ENCODE measurements at places on chromosomes 5 and 9.

DNA sequence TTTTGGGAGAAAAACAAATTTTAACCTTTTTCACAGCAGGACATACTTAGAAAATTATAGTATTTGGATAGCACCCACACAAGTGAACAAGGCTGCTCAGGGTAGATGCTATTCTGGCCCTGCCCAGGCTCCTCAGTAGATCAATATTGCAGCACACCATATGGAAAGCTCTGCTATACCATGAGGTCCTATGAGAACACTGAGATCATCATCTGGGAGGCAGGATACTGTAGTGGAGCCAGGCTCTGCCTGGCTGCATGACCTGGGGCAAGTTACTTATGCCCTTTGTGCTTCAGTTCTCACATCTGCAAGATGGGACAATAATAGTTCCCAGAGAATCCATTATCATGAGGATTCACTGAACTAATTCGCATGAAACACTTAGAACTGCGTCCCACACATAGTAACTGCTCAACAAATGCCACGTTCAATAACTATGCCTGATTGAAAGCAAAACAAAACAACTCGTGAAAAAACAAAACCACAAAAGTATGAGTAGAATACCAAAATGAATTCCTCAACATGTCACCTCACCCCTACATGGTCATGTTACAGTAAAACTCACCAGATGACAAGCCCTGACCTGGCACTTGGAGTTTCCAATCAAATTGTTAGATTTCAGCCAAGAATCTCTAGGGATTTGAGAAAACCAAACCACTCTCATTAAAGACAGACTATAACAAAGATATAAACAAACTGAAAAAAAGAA is 31.9 kb downstream of the ARSB start:
- no peak for DNase-seq

- no peak for DNase-seq
These were observed 25.8 kb downstream of the NR2F1 start for GRCh38 chr5:93608855-93609254.

- DNase-seq, result peak; percentile 55
These were observed at the start of gene SGCD for GRCh38 chr5:156326718-156327259. SGCD (plus strand) TSS chr5:156327164.

DNA sequence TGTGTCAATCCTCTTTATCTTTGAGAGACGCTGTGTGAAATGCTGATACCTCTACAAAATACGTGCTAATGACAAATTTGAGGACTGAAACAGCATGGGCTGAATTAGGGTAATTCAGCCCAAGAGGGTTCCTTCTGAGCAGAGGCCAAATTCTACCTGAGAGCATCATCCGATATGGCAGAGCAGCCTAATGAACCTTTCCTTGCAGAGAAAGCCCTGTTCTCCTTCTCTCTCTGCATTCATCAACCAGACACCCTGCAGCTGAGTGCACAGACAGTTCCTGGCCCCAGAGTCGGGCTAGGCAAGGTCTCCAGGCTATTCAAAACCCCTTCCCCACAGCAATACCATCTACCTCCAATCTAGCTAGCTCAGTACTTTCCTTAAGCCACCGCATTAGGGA is 77.9 kb downstream of the TRIM32 start:
- no peak for DNase-seq

- DNase-seq, result peak; percentile 97
These were observed 77.7 kb downstream of the ARSB start for GRCh38 chr5:78907255-78907891.

DNA sequence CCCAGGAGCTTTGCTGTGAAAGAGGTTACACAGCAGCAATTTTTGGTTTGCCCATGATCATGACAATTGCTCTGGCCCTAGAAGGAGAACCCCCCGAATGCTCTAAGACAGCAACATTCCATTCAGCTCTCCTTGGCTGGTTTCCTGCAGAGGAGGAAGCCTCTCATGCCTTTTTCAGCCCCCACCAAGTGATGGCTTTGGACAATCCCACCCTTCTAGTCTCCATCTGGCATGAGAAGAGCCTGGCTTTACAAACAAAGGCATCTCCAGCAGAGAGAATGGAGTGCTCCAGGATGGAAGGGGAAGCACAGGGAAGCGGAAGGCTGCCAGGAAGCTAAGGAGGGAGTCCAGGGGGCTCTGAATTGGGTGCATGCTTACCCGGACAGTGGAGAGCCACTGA is 98.4 kb downstream of the CRB2 start:
- no peak for DNase-seq

GRCh38 chr9:70402213-70402612 is 12.2 kb downstream of the KLF9 start:
- no peak for DNase-seq

GRCh38 chr5:86979811-86980411 is 287.8 kb upstream of the RASA1 start:
- DNase-seq, result peak; percentile 3

DNA sequence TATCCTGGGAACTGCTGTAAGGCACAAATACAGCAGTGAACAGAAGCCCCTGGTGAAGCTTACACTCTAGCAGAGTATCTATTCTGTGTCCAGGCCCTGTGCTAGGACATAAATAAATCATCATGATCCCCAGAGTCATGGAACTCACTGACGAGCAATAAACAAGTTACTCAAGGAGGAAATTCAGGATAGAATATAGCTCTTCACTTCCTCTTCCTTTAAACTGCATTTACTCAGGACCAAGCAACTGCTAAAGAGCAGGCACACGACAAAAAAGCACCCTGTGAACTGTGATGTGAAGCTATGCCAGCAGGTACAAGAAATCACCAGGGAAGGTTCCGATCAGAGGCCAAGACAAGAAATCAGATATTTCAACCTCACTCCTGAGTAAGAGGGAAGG is 47.8 kb upstream of the NR5A1 start:
- no peak for DNase-seq

GRCh38 chr9:94870793-94871558 is 144.5 kb downstream of the AOPEP start:
- no peak for DNase-seq

- DNase-seq, result peak; percentile 34
These were observed 576.3 kb downstream of the PDE4D start for GRCh38 chr5:59317023-59317773.

GRCh38 chr5:56056875-56057274 is 62.1 kb upstream of the IL6ST start:
- DNase-seq, result no peak

DNA sequence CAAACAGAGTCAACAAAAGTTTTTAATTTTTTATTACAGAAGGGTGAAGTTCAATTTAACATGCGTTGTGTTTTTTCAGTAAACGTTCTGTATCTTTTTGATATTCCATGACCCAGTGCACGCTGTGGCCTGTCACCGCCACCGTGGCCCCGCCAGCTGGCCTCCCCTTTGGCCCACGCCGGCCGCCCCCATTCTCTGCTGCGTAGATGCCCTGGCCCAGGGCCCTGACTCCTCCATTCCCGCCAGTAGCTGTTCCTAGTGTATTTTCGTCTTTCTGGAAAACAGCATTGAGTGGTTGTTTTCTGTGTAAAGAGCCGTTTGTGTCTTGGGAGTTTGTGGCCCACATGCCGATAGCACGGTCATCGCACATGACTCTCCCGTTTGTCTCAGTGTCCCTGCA is 6.1 kb downstream of the RNU6ATAC start:
- no peak for DNase-seq

DNA sequence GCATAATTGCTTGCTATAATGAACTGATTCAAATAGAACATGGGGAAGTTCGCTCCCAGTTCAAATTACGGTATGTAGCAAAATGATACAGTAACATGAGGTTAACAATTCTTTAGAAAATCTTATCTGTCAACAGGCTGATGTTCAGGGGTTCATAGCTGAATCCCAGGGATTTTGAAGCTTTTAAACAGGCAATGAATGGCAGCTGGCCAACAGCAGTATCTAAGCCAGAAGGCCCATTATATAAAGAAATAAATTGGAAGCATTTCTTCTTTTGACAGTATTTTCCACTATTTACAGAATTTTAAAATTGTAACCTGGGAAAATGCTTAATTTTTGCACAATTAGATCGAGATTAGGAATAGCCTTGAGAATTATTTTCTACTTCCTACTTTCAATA is 126.8 kb downstream of the PDE8B start:
- no peak for DNase-seq

- DNase-seq, result no peak
These were observed 50.2 kb upstream of the SLC30A5 start for GRCh38 chr5:69043655-69043996.

DNA sequence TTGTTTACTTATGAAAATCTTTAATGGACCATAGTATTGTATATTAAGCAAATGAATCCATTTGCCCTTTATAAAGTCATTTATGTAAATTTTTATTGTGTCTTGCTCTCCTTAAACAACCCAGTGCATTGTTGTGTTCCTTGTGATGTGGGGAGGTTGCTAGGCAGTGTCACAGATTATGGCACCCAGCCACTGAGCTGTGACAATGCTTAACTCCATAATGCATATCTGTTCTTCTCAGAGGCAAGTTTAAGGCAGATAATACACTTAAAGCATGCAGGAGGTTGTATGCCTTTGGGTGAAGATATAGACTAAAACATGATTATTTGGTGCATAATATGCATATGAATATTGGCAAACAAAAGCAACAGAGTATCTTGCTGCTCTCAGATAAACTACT is 269.6 kb upstream of the RIOK2 start:
- no peak for DNase-seq

DNA sequence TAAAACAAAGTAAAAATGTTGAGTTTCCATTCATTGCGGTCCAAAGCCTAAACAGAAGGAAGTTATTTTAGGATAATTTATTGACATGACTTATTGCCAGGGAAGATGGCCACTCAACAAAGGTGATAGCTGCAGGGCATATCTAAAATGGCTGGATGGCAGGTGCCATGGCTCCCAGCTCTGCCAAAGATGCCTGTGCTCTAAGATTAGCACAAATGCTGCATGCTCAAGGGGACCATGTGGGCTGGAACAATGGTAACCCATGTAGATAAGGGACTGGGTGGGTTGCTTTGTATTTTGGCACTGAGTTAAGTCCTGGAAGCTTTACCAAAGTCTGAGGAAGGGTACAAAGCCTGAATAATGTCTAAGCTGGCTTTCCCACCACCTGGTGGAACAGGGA is 95.5 kb upstream of the IFNK start:
- no peak for DNase-seq

DNA sequence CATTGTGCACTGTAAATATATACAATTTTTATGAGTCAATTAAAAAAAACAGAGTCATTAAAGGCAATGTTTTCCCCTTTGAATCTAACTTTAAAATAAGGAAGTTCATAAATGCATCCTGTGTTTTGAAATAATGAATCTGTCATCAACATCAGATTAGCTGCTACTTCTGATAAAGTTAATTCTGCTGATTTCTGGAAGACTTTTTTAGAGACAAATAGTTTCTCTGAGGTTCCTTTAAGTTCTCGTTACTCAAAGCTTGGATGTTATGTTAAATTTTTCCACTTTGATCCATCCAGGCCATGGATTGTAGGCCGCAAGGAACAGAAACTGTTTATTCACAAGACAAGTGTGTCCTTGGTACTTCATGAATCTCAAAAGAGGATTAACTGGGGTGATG is 115.5 kb downstream of the CARTPT start:
- no peak for DNase-seq

- DNase-seq, result no peak
These were observed 459.4 kb upstream of the NMUR2 start for GRCh38 chr5:152864447-152864846.

GRCh38 chr5:6660688-6661087 is 27.4 kb downstream of the SRD5A1 start:
- DNase-seq, result no peak

DNA sequence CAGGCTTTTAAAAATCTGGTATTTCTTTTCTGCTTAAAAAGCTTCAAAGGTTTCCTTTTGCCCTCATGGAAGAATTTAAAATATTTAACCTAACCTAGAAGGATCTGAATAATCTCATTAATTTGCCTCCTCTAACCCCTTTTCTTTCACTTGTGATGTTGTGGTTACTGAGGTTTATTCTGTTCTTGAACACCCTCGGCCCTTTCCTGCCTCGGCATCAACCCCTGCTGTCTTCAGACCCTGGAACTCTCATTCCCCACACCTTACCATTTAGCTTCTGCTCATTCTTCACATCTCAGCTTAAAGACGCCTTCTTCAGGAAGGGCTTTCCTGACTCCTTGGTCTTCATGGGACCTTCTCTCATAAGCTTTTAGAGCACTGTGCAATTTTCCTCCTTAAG is 131.4 kb upstream of the MAN2A1 start:
- DNase-seq, result peak; percentile 49

DNA sequence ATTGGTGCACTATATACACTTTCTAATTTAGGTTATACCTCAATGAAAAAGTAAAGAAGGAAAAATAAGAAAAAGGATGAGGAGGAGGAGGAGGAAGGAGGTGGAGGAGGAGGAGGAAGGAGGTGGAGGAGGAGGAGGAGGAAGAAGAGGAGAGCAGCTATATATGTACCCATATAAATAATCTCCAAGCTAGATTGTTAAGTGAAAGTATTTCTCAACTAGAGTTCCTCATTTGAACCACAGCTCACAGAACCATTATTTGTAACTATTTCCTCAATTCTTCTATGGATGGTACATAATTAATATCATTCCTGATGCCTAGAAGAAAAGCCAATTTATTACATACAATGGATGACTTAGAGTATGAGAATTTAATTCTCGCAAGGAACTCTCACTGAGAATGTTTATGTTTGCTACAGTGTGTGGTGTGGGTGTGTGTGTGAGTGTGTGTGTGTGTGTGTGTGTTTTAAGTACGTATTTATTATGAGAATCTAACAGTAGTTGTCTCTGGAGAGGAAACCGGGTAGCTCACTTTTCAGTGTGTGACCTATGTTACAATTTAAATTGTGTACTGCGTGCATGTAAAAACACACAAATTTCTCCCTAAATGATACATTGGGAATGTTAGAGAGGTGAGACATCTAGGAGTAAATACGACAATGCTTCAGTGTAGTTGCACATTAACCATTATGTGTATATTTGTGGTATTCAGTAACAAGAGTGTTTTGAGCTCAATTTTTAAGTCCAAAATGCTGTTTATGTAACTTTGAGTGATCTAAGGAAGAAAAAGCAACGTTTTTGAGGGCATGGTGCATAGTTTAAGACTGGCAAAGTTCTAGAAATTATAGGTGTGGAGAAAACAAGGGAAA is 20.2 kb upstream of the NREP start:
- no peak for DNase-seq

GRCh38 chr5:10652151-10652550 is 88.3 kb downstream of the ANKRD33B start:
- DNase-seq, result no peak

GRCh38 chr5:102307232-102307631 is 11.1 kb upstream of the SLCO4C1 start:
- no peak for DNase-seq

GRCh38 chr5:142844866-142845265 is 74.7 kb downstream of the ARHGAP26 start:
- no peak for DNase-seq

- no peak for DNase-seq
These were observed 156.8 kb downstream of the NFIB start for GRCh38 chr9:14157191-14157590.

- DNase-seq, result no peak
These were observed 6.6 kb upstream of the IER5L start for GRCh38 chr9:129184596-129185122.

DNA sequence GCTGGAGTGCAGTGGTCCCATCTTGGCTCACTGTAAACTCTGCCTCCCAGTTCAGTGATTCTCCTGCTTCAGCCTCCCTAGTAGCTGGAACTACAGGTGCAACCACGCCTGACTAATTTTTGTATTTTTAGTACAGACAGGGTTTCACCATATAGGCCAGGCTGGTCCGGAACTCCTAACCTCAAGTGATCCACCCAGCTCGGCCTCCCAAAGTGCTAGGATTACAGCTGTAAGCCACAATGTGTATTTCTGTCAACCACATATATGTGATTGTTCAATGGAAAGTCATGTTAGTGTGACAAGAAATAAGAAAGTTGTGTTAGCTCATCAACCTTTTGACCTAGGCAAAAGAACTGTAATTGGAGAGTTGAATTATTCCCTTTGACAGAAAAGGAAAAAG is 677.1 kb upstream of the CHD1 start:
- DNase-seq, result no peak

GRCh38 chr5:68225911-68226545 is 10.5 kb downstream of the PIK3R1 start:
- DNase-seq, result no peak

Data from astrocyte of the cerebellum (primary cell).